Renal cortical epithelial cell (primary cell): ENCODE measurements at places on chromosomes 12 and 14.

- DNase-seq: no peak
These were observed 118.7 kb upstream of the MDM1 start for GRCh38 chr12:68450947-68451260.

DNA sequence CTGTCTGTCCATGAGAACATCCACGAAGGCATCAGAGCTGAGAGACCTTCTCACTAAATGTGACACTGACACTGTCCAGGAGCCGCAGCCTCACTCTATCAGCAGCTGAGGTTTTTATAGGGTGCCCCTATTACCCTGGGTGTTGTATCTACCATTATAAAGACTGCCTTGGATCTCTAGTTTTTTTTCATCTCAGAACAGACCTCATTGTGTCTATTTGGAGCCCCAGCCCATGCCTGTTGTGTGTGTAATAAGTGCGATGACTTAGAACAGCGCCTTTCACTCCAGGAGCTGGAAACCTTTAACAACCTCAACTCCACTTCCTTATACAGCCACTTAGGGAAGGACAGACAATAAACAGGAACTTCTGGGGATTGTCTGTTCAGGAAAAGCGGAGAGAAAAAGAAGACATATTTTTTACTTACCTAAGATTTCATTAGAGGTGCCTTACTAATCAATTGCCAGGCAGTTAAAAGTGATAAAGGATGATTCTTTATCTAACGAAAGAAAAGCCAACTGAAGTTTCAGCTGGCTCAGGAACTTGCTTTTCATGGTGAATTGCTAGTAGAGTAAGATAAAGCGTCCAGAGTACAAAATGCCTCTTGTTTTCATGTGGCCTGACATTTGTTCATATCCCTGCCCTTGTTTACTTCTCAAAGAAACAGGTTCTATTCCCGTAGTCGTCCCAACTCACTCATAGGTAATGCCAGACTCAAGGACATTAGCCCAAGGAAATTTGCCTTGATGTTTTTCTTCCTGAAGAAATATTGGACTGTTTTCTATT is 420.6 kb downstream of the RAD51B start:
- peak; percentile 73 for DNase-seq

DNA sequence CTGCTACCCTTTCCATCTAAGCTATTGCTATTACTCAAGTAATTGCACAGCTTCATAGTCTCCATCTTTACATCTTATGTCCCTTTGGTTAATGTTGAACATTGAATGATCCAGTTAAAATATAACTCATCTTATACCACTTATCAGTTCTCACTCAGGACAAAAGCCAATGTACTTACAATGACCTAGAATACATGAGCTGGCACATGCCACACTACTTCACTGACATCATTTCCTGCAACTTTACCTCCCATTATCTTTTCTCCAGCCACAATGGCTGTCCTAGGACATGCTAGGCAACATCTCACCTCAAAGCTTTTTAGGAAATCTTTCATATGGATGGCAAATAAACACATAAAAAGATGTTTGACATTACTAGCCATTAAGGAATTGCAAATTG is 309.2 kb downstream of the FOXG1 start:
- no peak for DNase-seq

- no peak for DNase-seq
These were observed 50.3 kb downstream of the BEGAIN start for GRCh38 chr14:100536721-100537445.

GRCh38 chr12:56021889-56022497 is 1.1 kb downstream of the IKZF4 start:
- no peak for DNase-seq

GRCh38 chr14:77979666-77980351 is 179.9 kb downstream of the ADCK1 start:
- DNase-seq: peak; percentile 64

DNA sequence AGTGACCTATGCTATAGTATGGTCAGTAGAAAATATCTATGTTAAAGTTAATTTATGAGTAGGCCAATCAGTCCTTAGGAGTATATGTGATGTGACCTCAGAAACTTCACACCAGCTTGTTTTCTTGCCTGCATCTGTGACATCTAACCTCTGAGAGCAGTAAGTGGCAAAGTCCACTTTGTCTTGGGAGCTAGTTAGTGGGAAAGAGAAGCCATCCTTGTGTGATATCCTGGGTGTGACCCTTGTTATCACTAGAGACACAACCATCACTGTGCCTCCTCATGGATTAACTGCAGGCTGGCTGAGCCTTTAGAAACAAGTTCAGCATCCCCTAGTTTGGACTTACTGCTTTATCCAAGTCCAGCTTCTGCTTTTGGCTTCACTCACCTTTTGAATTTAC is 170.6 kb upstream of the STXBP6 start:
- no peak for DNase-seq

- peak; percentile 64 for DNase-seq
These were observed 85.5 kb downstream of the TGFB3 start for GRCh38 chr14:75896341-75896740.

DNA sequence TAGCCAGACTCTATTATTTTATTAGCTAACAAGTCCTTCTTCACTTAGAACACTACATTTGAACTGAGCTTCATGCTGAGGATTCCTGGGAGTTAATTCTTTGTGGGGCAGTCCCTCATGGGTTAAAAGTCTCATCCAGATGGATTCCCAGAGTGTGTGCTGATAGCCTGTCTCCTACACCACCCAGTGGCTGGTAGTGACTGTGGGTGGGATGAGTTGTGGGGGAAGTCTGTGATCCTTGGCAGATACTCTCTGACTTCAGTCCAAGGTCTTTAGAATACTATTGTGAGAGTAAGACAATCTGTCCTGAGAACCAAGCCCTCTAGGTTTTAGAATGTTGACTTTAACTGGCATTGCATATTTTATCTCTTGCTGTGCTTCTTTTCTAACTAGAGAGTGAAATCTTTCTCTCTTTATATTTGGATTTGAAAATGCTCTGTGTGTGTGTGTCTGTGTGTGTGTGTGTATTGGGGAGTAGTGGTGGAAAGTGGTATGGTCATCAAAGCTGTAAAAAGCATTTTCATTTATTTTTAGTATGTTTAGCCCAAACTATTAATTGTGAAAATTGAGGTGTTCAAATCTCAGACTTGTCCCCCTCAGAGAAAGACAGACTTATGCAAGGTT is 37.3 kb downstream of the AKAP6 start:
- DNase-seq: peak; percentile 55

DNA sequence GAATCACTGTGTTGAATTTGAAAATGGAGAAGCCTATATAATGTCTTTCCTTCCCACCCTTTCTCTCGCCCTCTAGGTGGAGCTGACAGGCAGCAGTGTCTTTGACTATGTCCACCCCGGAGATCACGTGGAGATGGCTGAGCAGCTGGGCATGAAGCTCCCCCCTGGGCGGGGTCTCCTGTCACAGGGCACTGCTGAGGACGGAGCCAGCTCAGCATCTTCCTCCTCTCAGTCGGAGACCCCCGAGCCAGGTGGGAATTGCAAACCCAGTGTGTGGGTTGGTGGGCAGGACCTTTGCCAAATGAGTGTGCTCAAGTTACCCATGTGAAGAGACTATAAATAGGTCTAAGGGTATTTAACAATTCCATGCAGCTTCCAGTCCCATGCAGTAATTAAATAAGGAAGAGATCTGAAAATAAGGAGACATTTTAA is 274.7 kb downstream of the EGLN3 start:
- peak; percentile 57 for DNase-seq

- no peak for DNase-seq
These were observed 97.1 kb upstream of the CDKN3 start for GRCh38 chr14:54299410-54300363.

DNA sequence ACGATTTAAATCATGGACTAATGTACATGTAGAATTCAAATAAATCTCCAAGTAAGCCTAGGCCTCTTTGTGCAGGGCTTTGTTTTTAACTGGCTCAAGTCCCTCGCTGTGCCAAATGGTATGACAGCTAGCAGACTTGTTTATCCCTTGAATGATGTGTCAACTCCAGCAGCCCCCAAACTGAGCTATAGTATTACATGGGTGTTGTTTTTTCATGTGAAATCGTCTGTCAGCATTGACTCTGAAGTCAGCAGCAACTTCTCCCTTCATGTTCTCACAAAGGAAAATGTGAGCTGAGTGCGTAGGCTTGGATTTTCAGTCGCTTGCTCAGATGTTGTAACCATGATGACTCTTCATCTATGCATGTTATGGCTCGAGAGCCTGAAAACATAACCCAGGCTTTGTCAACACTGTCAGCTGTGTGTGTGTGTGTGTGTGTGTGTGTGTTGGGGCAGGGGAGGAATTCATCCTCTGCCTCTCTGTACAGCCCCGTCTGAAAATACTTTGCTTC is 73.3 kb downstream of the PTHLH start:
- DNase-seq: peak; percentile 66

DNA sequence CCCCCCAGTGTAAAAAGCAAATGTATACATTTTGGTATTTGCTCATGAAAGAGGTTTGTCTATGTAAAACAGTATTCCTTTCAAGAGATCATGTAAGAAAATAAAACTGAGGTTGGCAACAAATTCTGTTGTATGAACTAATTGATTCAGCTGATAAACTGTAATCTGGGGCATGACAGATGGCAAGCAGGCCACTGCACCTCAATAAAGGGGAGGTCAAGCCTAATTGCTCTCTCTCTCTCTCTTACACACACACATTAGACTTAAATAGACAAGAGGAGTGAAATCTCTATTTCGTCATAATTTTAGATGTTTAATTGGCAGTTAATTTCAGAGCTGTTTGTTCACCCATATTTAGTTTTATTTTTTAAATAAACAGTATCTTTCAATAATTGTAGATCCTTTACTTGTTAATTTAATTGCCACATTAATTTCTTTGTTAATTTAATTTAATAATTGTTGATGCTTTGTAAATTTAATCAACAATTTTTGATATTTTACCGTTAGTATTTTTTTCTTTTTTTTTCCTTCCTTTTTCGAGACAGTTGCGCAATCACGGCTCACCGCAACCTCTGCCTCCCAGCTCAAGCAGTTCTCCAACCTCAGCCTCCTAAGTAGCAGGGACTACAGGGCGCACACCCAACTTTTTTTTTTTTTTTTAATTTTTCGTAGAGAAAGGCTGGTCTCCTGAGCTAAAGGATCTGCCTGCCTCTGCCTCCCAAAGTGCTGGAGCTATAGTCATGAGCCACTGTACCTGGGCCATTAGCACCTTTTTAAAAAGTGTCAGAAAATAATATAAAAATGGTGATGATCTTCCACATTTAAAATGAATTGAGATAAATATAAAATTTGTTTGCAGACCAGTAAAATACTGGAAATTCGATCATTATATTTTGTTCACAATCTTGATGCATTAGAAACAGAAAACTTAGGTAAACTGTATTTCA is 577.7 kb downstream of the SLC16A7 start:
- DNase-seq: no peak

GRCh38 chr12:76308866-76309265 is 39.3 kb downstream of the BBS10 start:
- peak; percentile 22 for DNase-seq

- DNase-seq: peak; percentile 11
These were observed 39.9 kb downstream of the MAX start for GRCh38 chr14:65062096-65063075.

DNA sequence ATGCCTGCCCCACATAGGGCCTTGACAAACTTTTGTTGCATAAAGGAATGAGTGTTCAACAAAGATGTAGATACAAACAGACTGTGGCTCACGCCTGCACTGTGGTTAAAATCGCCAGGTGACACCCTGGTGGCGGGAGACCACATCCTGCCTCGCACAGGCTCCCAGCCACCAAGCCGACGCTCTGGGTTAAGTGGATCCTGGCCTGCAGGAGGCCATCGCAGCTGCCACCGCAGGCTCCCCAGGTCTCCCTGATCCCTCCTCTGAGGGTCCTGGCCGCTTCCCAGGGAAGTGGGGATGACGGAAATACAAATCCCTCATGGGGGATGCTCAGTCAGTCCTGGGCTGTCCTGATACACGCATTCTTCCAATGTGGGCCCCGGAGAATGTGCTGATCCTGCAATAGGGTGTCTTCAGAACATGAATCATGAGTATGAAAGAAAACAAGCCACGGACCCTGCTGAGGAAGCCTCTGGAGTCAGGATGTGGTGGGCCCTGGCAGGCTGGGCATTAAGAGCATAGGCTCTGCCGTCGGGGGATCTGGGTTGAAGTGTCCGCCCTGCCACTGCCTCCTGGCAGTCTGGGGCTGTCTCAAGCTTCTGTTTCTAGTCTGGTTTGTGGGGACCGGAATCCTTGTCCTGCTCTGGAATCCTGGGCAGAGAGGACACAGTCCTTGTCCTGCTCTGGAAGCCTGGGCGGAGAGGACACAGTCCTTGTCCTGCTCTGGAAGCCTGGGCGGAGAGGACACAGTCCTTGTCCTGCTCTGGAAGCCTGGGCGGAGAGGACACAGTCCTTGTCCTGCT is 53.5 kb upstream of the BEGAIN start:
- no peak for DNase-seq

DNA sequence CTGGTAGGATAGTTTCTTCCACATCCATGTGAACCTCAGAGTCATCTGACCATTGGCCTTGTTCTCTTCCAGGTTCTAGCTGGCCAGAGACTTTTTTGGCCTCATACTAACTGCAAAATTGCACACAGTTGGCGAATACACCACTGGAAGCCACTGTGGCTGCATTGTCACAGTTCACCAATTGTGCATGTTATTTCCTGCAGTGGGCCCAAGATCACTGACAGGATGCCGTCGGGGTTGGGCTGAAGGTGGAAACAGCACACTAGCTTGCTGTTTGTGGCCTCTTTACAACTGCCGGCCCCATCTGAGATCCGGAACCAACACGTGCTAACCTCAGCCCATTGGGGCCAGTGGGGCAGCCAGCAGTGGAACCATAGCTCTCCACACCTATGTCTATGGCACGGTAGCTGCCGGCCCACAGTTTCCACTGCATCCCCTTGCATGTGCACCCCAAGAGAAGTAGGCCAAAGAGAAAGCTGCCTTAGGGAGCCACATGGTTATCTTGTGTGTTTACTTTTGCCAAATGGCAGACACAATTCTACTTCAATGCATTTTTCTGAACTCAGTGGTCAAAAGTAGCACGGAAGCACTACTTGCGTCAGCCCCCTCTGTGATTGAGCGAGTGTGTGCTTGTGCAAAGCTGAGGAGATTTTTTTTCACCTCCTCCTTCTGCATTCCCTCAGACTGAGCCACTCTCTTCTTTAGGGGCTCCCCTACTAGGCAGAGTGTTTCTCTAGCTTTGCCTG is 464.0 kb downstream of the RAD51B start:
- DNase-seq: peak; percentile 67

GRCh38 chr12:40229690-40230651 is 5.2 kb downstream of the LRRK2 start:
- DNase-seq: no peak
